NCI-H524 treated with DMSO at 0.1 percent for 48 hours (cell line): ENCODE measurements at places on chromosomes 4 and X.

DNA sequence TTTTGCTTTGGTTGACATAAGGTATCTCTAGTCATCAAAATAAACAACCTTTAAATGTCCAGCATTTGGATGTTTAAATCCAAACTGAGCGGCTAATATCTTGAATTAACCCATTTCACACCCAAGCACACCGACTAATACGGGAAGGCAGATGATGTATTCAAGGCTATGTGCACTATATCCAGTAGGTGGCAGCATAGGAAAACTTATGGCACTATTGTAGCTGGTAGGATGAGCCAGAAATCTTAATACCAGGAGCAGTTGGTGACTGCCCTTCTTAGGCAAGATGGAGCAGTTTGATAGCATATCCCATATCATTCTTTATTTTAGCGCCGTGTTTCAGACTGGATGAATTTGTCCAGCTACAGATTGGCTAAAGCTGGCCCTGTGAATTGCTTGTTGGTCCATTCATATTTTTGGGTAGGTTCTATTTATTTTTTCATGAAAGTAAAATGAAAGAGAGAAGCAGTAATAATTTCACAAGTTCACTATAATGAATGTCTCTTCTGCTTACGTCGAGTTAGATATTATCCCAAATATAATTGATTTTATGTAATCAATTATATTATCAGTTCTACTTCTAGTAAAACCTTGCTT lies 24.4 kb downstream of the UCHL1 start:
- peak; percentile 81 for DNase-seq

DNA sequence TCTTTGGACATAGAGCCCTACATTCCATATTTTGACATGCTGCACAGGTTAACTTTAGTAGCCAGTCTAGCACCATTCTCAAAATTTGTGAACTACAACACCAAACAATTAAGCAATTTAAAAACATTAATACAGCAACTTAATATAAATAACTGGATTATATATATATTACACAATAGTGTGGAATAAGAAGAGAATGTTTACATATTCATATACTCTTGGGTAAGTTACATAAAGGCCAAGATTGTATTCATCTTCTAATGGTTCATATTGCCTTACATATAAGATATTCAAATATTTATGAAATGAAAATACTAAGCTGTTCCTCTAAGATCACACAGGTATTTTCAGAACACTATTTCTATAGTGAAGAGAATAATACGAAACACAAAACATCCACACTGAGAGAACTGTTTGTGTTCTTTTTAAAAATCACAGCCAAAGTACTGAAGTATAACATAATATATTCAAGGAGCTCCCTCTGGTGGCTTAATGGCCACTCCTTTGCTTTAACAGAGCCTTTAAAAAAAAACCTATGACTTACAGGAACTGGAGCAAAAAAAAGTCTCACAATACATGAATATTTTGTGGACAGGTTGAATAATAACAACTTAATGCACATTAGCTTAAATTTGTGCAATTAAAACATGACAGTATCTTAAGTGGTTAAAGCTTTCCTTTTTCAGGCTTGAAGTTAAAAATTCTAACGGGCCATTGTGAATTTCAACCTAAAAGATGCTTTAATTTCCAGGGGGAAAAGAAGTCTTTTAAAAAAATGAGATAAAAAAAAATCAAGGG lies 46.2 kb downstream of the NEK1 start:
- DNase-seq: no peak

DNA sequence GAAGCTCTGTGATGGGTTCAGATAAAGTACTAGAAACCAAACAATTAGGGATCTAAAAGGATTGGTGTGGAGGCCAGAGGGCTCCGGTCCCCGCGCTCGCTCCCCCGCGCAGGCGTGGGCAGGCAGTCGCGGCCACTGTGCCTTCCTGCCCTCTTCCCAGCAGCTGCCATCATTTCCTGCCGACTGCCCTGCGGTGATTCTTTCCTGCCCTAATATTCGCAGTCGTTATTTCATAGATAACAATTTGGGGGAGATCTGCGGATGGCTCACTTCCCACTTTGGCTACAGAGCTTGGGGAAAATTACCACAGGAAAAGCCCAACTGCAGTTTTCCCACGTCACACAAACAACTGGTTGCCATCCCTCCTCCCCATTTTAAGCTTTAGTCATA lies 2.2 kb downstream of the GRIA2 start:
- no peak for DNase-seq

DNA sequence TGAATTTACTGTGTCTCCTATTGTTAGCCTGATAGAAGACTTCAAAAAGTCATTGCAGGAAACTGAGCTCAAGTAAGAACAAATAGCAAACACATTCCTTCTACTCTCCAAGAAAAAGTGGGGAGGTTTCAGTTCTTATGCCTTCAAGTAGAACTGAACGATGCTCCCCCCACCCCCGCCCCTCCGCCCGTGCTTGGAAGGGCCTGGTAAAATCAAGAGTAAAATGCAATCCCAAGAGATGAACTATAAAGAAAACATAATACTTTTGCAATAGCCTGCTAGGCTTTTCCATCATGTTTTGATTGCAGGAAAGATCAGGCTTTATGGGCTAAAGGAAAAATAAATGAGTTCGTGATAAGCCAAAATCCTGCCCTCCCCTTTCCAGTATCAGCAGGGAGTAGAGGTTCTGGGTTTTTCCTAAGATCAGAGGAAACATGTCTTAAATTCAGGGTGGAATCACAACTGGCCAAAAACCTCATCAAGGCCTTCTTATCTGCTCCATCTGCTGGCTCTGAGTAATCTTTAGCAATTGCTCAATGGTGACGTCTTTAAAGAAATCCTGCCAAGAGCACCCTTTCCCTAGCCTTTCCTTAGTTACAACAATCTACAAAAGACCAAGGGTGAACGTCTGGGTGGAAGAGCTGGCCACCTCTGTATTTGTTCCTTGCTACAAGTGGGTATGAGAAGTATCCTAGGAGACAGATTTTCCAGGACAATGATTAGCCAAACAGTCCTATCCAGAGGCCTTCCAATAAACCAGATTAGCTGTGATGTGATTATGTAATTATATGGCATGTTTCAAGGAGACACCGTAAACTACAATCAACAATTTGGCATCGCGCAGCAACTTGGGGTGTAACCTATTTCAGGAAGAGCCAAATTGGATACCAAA lies 66.3 kb upstream of the FAM9C start:
- no peak for DNase-seq

GRCh38 chr4:42396752-42397634 lies at the start of gene SHISA3:
Gene SHISA3, plus strand, starts transcription at chr4:42397488. Its CDS starts 569 bp downstream, at chr4:42398057.
- no peak for DNase-seq

DNA sequence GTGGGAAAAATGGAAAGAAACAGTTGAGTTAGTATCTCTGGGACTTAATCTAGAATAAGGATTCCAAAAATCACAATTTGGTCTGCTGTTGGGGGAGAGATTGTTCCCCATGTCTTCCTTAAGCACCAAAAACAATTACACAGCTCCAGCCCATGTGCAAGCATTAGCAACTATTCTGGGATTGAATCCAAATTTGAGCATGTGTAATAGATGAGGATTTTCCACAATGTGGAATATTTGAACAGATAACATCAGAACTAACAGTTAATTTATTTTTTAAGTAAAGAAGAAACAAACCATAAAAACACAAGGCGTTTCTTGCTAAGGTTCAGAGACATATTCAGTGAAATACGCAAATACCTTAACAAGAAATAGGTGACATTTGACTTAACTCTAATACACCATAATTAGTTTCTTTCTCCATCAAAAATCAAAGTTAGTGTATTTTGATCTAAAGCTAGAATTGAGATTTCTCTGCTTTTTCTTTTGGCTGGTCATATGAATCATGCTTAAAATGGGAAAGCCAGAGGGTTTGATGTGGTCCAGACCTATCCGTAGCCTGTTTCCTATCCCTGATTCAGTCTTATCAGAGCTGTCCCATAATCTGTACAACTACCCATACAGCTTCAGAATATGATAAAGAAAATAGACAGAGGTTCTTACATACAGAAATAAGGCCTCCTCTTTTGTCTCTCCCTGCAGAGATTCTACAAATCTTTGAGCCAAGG lies 413.4 kb downstream of the PACRGL start:
- no peak for DNase-seq

DNA sequence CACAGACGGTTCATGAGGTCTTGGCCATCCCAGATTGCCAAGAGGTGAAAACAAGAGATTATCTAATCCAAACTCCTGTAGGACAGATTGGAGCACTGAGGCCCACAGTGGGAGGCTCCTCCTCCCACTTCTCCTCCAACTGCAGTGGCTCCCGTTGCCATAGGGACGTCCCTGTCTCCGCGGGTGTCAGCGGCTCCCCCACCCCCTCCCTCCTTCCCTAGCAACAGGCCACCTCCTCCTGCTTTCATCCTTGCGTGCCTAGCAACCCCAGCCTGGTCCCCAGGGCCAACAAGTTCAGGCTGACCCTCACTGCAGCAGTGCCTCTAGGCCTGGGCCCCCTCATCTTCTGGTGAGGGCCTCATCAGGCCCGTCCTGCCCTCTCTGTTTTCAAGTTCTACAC lies 6.8 kb upstream of the IQSEC2 start:
- no peak for DNase-seq

DNA sequence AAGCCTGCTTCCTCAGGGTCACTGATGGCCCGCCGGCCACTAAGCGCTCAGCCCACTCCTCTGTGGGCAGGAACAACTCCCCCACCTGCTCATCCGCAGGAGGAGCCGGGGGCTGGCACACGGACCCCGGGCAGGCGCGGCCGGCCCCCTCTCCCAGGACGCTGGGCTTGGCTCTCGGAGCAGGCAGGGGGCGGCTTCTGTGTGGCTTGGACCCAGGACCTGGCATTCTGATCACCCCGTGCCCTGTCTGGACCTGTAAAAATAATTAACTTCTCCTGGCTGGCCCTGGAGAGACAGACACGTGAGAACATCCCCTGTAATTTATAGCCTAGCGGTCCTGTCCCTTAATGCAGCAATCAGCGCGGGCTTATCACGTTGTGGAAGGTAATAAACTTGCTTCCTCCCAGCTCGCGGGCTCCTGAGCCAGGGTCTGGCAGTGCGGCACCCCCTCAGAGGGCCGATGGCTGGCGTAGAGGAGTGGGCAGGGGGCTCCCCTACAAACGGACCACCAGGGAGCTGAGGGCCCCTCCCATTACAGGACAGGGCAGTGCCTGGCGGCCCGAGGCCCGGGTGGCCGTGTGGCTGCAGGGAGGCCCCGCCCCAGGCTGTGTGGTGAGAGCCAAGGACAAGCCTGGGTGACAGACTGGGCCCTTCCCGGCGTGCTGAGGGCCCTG lies 84.5 kb upstream of the NKX1-1 start:
- DNase-seq: no peak
